ENCODE measurements at places on chromosomes 5 and 9. TPM values are rescaled to one million over a fixed set of nuclear protein-coding genes. Genes with fewer than 3 reads are reported as not detected.
A peak's percentile ranks its signal among the peaks of the same experiment; 100 is the strongest.

- peak; percentile 44 for DNase-seq
Measured at GRCh38 chr9:32378496-32378895, 5.9 kb upstream of the ACO1 start.

DNA sequence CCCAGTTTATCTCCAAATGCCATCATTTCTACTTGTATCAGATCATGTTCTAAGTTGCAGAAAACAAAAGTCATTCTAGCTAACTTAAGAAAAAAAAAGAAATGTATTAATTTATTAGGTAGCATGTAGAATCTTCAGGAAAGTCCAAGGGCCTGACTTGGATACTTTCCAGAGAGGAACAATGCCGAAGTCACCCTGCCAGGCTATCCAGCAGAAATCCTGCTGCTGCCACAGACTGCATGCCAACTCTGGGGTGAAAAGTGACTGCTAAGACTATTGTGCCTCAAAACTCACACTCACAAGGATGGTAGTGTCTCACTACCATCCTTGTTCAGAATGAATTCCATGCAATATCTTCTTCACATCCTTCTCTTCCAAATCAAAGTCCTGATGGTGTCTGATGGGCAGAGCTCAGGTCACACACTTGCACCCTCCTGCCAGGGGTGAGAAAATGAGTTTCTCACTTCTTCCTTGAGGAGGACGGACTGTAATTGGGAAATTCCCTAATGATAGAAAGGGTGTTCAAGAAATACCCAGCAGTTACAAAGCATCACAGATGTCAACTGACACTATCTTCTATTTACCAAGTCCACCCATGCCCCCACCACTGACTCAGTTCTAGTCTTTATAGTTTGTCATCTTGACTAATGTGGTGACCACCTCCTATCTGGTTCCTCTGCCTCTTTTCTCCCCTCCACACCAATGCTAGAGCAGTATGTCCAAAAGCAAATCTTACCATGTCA, 279.4 kb downstream of the CWC27 start:
- no peak for DNase-seq

DNA sequence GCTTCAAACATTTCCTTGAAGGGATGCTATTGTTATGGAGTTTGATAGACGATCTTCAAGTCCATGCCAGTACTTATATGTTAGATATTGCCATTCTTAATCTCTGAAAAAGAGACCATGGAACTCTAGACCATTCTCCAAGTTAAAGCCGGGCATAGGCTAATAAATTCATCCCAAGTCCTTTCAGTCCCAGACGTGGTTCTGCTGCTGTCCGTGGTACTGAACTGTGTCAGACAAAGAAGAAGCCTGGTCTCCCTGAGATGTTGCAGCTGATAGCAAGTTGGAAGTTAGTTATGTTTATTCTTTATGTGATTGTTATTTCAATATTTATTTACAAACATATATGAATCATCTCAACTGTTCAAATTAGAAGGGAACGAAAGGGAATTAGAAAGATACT, 158.7 kb downstream of the NMUR2 start:
- no peak for DNase-seq

DNA sequence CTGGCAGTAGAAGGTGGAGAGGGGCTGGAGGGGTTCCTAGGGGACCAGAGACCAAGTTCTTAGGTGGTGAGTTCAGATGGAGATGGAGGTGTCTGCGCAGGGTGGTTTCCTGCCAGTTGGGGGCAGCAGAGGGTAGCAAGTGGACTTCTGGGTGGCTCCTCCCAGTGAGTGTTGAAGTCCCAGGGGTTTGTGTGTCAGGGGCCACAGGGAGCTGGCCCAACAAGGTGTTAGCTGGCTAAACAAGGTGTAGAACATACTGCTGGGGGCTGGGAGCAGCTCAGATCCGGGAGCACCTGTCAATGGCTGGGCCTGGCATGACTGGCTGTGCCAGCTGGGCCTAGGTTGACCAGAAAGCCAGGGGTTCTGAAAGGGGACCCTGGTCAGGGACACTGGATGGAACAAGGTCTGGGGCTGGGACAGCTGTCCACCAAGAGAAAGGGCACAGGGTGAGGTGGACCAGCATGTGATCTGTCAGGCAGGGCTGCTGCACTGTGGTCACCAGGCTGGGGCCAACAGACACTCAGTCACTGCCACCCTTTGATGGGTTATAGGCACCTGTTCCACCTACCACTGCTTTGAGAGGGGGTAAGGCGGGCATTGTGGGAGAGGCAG, 35.6 kb downstream of the DAB2IP start:
- peak; percentile 90 for DNase-seq

CNTLN gene
- 2.4 TPM for total RNA-seq

DNA sequence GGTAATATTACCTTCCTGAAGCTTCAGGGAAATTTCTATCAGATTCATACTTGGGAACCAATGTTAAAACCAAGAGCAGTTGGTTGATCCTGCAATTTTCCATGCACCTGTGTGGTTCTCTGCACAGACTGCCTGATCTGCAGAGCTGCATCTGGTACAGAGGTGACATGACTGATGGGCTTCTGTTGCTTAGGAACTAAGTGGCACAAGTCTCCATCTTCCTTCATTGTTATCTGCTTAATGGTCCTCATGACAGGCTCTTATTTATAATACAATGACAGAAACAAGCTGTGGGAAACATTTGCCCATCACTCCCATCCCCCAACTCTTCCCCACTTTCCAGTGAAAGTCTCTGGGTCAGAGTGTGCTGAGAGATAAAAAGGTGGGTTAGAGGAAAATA, 799.1 kb downstream of the TAF11L14 start:
- no peak for DNase-seq

GRCh38 chr9:129500161-129500862, 120.6 kb downstream of the C9orf50 start:
- DNase-seq, result no peak

SHISAL2B gene
- total RNA-seq, result not detected

- DNase-seq, result no peak
Measured at GRCh38 chr5:176704817-176705216, 57.5 kb downstream of the TSPAN17 start.

GRCh38 chr9:94606646-94607422, 13.2 kb upstream of the FBP2 start:
- DNase-seq, result peak; percentile 80

- no peak for DNase-seq
Measured at GRCh38 chr5:9775339-9775738, 145.2 kb upstream of the TAS2R1 start.

SLC24A2 gene
- 0.05 TPM for total RNA-seq

DNA sequence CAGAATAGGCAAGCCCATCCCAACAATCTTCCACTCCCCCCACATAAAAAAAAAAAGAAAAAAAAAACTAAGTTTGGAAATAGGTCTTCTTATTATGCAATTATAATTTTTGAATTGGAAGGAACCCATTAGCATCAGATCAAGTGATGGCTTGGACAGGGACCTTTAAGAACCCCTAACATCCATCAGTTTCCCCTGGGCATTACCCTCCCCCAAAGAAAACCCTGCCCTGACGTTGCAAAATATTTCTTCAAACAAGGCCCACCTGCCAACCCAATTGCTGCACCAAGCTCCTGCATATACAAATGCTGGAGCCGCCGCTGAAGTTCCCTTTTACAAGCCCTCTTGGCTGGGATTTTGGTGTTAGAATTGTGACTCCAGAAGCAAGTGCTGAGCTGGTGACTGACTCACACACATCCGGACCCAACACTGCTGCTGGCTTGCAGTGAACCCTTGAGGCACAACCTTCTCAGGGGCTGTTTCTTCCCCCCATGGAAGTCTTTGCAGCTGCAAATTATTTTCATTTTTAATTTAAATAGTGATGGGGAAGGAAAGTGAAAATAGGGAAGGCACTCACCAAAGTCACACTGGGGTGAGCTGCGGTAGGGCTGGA, 56.1 kb upstream of the AFAP1L1 start:
- DNase-seq, result no peak

DNA sequence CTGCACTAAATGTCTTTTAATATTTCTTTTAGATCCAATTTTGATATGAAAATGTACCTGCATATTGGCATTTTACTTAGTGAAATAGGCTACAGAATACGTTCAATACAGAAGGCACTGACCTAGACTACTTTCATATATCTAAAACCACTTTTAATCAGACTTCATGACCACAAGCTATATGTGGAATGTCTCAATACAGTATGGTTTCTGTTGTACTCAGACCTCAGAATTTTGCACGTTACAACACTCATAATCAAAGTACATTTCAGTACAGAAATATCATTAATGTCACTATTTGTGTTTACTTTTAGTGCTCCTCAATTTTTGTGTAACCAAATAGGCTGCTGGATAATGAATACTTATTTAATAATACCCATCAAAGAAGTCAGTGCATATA, 74.8 kb downstream of the MEF2C start:
- DNase-seq, result no peak

GRCh38 chr5:13251623-13252376, 692.7 kb downstream of the DNAH5 start:
- DNase-seq, result no peak

TSSK1B gene
- total RNA-seq, result not detected

HSPA4 gene
- total RNA-seq, result 132 TPM

SLC45A2 gene
- 0.32 TPM for total RNA-seq

GRCh38 chr5:82151662-82152061, 126.5 kb downstream of the RPS23 start:
- DNase-seq, result no peak

PRXL2C gene
- 2.6 TPM for total RNA-seq

DNA sequence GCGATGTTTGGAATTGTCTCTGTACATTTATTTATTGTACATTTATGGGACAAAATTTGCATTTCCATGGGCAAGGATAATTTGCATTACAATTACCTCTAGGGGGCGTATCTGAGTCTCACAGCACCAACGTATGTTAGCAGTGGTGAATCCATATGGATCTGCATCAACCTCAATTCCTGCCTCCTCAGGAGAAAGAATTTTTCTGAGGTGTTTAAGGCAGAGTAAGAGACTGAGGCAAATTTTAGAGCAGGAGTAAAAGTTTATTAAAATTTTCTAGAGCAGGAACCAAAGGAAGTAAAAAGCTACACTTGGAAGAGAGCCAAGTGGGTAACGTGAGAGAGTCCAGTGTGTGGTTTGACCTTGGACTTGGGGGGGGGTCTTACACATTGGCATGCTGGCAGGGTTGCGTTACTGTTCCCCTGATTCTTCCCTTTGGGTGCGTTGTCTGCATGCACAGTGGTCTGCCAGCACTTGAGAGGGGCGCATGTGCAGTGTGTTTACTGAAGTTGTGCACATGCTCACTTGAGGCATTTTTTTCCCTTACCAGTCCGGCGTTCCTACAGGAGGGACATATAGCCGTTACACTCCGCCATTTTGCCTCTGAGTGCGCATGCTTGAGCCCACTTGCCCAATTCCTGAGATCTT, 21.0 kb upstream of the RAB14 start:
- no peak for DNase-seq

GRCh38 chr5:103674251-103674650, 111.7 kb upstream of the NUDT12 start:
- DNase-seq, result no peak

QRFP gene
- 0.77 TPM for total RNA-seq

DOCK2 gene
- total RNA-seq, result 6.0 TPM

PCDHGB1 gene
- 1.7 TPM for total RNA-seq

GRCh38 chr5:33409435-33410170, 31.2 kb upstream of the TARS1 start:
- DNase-seq, result peak; percentile 24

DNA sequence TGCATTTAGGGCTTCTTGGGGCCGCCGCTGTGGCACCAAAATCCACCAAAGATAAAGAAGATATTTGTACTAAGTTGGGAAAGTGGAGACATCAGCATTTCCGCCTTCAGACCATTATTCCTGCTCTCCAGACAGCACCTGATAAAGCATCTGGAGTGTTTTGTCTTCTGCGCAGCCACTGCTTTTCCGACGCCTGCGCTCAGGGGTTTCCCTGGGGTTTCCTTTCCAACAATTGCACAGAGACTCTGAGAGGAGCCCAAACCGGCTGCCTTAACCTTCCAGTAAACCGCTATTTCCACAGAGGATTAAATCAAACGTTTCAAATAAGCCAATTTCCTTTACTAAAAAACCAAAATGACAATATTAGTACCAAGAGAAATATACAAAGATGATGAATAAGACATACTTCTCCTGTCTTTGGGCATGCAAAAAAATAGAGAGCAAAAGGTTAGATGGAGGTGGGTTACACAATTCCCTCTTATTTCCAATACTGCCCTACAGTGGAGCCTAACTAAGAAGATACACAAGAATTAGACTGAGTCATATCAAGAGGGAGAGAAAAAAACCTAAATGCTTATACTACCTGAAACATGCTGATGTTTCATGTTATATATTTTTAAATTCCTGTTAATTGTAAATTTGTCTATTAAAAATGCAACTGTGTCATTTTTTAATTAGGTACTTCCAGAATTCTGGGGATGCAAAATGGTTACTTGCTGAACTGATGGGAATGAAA, 98.4 kb downstream of the MAPKAP1 start:
- DNase-seq, result no peak

GRCh38 chr5:45402804-45403455, 293.2 kb downstream of the HCN1 start:
- no peak for DNase-seq

DNA sequence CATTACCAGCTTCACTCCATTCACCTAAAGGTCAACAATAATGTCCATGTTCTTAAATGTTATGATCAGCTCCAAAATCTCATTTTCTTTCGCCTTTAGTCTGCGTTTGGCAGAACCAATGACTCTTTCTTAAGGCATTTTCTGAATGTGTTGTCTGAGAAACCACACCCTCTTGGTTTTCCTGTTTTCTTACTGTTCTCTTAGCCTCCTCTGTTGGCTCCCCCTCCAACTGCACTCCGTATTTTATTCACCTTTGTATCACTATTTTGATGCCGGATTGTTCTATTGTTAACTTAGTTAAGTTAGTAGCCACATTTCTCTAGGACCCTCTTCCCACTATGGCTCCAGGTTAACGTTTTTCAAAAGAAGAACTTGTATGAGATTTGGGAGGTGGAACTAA, 185.6 kb downstream of the DMAC1 start:
- no peak for DNase-seq

IL5 gene
- total RNA-seq, result not detected

NCS1 gene
- 21.3 TPM for total RNA-seq

GRCh38 chr5:10257870-10258269, 7.8 kb downstream of the CCT5 start:
- no peak for DNase-seq

DNA sequence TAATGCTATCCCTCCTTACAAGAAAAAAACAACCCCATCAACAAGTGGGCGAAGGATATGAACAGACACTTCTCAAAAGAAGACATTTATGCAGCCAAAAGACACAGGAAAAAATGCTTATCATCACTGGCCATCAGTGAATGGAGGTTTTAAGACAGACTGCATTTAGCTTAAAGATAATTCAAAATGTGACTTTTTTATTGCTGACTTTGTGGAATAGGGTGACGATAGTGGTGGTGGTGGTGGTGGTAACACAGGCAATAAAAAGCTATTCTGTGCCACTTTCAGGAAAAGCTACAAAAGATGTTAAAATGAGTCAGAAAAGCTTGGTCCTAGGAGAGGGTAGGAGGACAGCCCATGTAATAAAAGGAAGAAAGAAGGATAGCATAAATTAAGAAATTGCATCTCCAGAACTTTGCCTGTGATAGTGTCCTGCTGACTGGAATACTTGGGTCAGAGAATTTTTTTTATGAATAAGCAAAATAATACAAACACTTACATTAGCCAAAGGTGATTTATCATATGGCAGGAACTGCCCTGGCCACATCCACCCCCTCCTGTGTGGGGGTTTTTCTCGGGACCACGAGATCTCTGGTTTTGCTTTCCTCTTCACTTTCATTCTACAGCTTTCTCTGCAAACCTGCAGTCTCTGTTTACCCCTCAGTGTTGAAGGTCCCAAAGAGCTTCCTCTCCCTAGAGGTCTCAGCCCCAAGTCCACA, 186.7 kb downstream of the DRD1 start:
- DNase-seq, result no peak

- DNase-seq, result peak; percentile 85
Measured at GRCh38 chr5:142870532-142871362, 100.6 kb downstream of the ARHGAP26 start.

All from colonic mucosa (tissue), 4 donors.